ENCODE measurements at places on chromosomes 11 and 22.

DNA sequence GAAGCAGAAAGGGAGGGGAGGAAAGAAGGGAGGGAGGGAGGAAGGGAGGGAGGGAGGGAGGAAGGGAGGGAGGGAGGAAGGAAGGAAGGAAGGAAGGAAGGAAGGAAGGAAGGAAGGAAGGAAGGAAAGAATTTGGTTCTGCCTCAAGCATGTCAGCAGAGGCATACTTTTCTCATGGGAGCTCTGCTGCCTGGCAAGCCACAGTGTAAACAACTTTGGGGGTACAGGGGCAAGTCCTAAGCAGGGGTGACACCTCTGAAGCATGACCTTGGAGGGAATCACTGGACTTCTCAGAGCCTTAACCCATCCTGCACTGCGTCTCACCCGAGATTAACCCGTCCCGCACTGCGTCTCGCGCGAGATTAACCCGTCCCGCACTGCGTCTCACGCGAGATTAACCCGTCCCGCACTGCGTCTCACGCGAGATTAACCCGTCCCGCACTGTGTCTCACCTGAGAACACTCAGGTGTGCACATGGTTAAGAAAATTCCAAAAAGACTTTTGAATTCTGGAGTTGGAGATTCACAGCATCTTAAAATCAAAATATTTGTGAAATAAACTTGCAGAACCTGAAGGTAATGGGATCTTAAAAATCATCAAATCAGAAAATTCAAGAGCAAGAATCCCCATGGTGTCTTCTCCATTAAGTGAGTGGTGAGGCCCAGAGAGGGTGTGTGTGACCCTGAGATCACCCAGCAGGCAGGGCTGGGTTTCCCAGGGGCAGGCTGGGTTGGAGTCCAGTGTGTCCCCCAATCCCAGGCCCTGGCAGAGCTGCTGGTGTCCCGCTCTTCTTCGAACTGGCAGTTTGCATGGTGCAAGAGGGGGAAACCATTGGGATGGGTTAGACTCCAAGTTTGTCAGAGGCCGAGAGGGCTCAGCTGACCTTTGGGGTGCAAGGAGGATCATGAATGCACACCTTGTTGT, 190.4 kb downstream of the MN1 start:
- no peak for DNase-seq

- no peak for DNase-seq
Measured at GRCh38 chr11:95660038-95660437, 129.5 kb downstream of the FAM76B start.

DNA sequence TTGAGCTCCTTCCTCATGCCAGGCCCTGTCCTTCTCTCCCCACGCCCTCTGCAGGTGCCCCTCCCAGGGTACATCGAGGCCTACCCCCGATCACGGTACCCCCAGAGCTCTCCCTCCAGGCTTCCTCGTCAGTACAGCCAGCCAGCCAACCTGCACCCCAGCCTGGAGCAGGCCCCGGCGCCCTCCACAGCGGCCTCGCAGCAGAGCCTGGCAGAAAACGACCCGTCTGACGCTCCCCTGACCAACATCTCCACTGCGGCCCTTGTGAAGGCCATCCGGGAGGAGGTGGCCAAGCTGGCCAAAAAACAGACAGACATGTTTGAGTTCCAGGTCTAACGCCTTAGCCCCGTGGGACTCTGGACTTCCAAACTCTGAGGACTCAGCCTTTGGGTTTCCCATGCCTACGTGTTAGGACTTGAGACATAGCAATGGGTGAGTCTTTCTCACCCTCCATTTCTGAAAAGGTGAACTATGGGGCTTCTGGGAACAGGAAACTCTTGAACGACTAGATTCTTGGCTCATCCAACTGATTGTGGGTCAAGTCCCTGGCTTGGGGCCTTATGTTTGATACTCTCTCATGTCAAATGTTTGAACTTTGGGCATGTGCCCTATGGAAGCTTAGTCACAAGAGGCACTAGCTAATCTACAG, 32.7 kb downstream of the C11orf91 start:
- no peak for DNase-seq

DNA sequence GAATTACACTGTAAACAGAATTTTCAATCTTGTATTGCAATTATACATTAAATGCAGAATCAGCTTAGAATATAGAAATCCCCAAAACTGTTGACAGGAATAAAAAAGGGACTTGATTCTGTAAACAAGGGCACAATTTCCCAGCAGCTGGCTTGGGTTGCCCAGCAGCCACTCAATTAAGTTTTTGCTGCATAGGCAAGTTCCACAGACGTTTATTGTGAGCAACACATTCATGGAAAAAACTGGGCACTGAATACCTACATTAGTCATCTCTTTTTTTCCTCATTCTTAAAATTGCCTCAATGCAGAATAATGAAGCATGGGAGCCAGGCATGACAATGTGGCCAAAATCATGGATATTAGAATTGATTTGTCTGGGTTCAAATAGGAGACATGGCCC, 421.8 kb upstream of the ANO5 start:
- no peak for DNase-seq

DNA sequence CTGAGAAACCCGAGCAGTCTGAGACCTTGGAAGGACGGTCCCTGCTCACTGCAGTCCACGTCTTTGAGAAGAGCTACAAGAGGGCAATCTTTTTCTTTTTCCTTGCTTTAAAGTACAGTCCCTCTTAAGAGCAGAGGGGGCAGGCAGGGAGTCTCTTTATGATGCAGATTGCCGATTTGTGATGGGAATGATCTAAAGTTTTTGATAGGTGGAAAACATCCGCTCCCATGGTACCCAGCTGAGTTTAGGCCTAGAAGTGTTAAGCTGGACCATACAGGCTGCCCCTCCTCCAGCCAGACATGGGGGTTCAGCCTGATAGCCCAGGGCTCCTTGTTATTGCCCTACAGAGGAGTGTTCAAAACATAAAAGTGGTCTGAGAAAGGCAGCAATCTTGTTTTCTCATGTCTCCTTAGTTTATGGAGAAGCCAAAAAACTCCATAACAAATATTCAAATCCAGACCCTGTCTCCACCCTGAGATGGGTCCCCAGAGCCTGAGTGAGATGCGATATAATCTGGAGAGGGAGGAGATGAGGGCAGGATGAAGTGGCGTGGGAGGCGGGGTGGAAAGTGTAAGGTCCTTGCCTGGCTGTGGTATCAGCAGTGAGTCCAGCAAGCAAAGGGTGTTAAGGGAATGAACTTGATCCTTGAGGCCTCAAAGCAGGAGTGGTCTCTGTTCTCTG, 135.1 kb downstream of the FDX1 start:
- no peak for DNase-seq

DNA sequence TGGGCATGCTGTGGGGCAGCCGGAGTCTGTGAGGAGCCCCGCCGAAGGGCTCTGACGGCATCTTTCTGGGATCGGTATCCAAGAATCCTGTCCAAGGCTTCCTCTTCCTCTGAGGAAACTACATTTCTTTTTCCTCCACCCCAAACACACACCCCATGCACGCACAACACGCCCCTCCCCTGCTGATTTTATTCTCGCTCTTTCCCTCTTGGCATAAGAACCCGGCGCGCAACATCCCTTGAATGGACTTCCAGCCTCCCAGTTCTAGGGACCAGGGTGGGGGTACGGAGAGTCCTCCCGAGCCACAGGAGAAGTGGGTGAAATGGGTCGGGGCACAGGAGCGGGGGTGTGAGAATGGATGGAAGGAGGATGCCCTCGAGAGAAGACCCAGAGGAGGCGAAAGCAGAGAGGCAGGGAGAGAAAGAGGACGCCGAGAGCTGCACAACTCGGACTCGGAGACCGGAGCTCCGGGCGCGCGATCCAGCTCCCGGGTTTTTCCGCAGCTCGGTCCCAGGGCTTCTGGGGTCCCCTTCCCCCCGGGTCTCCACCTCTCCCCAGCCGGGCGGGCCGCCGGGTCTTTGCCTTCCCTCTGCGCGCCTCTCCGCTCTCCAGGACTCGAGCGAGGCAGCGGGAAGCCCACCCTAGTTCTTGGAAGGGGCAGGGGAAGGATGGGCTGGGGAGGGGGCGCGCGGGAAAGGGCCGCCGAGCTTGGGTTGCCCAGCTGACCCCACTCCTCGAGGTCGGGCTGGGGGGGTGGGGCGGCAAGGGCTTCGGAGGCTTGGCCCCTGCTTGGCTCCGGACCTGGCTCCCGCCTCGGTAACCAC, 1.5 kb upstream of the LARGE1 start:
- DNase-seq = peak; percentile 25

GRCh38 chr11:102320679-102321078, 3.4 kb downstream of the BIRC3 start:
- no peak for DNase-seq

DNA sequence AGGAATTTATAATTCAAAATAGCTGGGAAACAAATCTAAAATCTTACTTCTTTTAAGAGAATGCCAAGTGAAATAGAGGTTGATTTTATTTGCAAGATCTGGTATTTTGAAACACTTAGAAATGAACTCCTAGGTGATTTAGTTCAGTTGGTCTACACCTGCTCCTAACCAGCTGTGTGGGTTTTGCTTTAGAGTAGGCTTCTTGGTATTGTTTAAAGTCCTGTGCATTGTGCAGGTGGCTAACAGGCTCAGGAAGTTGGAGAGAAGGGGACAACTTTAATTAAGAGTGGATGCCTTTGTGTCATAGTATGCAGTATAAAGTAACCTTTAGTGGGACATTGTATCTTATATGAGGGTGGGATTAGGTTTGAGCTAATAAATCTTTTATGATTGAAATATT, 4.1 kb upstream of the RAG2 start:
- no peak for DNase-seq

DNA sequence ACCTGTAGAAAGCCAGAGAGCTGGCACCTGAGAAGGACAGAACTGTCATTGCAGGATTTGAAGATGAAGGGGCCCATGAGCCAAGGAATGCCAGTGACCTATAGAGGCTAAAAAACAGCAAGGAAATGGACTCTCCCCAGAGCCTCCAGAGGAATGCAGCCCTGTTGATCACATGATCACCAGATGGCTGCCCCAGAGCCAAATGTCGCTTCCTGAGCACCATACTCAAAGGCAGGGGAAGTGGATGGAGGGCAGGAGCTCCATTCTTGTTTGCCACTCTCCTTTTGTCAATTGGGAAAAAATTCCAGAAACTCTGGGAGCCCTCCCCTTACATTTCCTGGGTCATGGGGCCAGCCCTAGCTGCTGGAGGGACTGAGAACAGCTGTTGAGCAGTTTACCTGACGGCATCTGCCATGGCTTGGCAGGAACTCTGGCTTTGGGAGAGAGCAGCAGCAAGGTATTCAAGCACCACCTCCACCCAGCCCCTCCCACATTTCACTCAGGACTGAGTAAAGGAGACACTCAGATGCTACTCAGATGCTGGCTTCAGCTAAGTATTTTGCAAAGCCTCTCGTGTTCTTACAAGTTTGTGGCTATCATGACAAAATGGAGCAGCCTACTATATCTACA, 46.9 kb downstream of the DKK3 start:
- DNase-seq = no peak
